ENCODE measurements at places on chromosomes 6 and 20.

DNA sequence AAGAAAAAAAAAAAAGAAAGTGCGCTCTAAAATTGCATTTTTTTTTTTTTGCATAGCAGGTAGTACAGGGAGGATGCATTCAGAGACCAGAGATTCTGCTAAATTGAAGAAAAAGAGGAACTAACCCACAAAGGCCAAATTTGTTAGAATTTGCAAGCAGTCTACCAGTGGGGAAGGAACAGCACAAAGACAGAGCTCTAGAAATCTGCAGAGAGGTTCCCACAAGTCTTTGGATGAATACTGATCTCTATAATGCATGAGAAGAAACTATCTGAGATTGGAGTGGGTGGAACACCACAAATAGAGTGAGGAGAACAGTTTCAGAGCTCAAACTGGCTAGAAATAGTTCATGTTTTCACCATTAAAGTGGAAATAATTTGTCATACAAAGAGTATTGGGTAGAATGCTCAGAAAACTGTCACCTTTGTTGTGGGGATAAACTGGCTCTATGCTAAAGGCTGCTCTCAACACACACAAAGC, 79.6 kb upstream of the AHI1 start:
- DNase-seq = no peak

DNA sequence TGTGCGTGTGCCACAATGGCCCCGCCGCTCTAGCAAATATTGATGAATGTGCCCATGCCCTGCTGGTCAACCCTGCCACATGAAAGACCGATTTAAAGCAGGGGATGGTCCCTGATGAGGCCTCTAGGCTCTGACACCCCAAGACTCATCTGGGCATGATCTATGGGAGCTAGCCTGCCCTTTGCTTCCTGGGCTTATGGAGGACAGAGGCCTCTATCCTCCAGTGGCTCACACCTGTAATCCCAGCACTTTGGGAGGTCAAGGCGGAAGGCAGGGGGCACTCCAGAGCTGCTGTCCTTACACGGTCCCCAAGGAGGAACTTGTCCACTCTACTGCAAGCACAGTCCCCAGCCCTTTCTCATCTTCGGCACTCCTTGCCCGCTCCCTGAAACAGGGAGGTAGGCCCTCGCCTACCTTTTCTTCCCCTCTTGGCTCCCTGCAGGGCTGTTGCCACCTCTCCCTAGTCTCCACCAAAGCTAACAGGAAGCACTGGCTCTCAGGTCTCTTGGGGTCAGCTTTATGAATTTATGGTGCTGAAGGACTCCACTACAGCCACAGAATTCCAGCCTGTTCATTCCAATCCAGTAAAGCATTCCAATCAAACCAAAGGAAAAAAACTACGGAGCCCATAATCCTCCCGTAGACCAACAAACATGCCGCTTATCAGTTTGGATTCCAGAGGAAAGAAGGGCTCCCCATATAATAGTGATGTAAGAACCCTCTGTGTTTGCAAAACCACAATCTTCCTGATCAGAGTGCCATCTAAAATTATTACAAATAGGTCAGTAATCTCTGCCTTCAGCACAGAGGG, 48.7 kb upstream of the FOXQ1 start:
- no peak for DNase-seq

DNA sequence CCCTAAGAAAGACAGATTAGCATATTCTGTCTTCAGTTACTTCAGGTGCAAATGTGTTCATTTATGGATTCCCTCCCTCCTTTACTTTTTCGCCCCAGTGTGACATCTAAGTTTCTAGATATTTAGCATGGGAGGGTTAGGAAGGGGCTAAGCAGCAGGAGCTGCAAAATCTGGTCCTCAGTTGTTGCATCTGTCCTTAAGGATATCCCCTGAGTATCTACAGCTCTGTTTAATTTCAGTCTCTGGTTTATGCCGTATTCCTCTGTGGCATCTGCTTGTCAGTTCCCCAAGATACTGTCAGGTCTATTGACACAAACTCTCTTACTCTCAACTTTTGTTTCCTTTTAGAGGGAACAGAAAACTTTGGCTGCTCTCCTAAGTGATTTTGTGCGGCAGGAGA, 754.6 kb upstream of the MAP3K7 start:
- no peak for DNase-seq

DNA sequence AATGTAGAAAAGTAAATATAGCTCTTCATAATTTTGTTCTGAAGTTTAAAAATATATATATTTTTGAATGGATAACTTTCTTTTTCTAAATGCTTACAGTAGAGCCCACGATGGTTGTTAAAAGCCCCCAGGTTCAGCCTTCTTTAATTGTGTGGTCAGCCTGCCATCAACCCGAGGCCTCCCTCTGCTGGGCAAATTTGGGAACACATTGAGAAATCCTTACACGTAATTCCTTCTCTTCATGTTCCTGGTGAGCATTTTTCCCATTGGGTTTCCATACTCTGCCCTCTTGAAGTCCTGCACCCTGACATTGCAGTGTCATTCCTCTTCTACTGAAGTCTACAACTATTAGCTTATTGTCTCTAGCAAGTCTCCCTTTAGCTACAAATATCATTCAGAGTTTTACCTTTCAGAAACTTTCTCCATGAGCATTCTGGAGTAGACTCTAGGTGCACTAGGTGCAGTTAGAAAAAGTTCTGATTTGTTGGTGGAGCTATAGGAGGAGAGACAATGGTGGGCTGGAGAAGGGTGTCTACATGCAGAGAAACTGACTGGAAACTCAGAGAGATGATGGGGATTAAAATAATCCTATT, 40.6 kb downstream of the TRIM38 start:
- DNase-seq = peak; percentile 62

- no peak for DNase-seq
These were observed 49.7 kb downstream of the THEMIS start for GRCh38 chr6:127851197-127851596.

GRCh38 chr20:53260168-53260567, 288.0 kb downstream of the TSHZ2 start:
- no peak for DNase-seq

GRCh38 chr20:61123286-61123685, 128.8 kb upstream of the CDH4 start:
- DNase-seq = no peak

- no peak for DNase-seq
These were observed 1034.9 kb upstream of the EPHA7 start for GRCh38 chr6:94454231-94454630.

Data from NCI-H524 (cell line).